ENCODE measurements at places on chromosomes 1 and 21.

GRCh38 chr1:110582378-110582777, 23.8 kb downstream of the KCNA2 start:
- DNase-seq, result no peak

DNA sequence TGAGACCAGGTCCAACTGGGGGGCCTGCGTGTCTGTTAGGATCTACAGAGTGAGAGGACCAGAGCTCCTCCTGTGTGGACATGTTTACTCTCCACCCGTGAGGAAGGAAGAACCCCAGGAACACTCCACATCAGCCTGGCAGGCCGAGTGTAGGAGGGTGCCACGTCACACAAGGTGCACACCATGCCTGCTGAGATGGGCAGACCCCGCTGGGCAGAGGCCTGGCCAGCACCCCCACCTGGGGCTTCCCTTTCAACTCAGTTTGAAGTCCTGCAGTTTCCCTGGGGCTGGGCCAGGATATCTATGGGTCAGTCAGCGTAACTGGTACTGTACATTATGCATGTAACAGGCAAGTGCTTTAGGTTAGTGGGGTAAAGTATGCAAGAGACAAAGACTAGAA, 30.1 kb upstream of the PCBP3 start:
- DNase-seq, result no peak

DNA sequence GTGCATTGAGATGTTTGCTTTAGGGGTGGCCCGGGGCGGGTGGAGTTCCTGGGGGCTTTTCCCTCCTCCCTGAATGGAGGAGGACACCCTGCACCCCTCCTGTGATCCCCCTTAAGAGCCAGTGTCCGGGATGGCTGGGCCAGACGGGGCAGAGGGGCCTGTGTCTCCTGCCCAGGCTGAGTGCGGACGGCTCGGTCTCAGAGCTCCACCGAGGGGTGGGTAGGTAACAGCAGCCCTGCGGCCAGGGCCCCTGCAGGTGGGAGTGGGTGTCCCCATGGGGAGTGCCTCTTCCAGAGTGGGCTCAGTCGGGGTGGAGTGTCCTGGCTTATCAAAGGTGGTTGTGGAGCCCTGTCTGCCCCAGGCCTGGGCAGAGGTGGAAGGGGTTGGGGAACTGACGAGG, 23.1 kb downstream of the TP73 start:
- no peak for DNase-seq

- DNase-seq, result no peak
Measured at GRCh38 chr1:43296207-43296606, 4.6 kb upstream of the TIE1 start.

GRCh38 chr1:78682496-78682895, 32.9 kb downstream of the IFI44 start:
- DNase-seq, result no peak

DNA sequence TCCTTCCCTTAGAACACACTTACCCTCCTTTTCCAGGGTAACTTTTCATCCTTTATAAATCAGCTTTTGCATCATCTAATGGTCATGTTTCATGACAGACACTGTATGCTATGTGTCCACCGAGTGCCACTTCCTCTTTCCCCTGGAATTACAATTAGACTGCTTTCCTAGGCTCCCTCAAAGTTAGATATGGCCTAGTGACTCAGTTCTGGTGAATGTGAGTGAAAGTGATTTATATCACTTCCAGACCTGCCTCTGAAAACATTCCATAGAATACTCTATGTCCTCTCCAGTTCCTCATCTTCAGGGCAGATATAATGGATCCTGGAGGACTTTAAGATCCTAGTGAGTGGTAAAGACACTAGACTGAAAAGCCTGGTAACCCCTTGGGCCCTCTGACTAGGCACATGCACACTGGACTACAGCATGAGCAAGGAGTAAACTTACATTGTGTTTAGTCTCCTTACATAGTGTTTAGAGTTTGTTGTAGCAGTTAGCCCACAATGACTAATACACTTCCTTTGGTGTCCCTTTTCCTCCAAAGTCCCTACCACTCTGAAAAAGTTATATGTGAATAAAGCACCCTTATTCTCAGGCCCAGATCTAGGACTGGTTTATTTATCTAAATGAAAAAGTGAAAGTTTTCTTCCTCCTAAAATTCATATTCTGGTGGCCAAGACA, 59.3 kb downstream of the GPR88 start:
- DNase-seq, result no peak

DNA sequence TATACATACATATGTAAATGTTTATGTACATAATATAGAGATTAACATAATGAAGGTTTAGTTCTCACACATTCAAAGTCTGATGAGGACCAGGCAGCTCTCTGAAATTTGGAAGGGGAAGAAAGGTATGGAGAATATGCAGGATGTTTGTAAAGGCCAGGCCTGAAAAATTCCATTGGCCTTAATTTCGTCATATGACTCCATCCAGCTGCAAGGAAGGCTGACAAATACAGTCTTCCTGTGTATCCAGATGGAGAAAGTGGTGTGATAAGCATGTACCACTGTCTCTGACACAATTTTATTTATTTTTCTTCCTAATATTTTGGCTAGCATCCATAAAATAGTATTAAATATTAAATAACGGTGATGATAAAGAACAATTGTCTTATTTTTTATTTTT, 6.3 kb upstream of the SGIP1 start:
- DNase-seq, result no peak

DNA sequence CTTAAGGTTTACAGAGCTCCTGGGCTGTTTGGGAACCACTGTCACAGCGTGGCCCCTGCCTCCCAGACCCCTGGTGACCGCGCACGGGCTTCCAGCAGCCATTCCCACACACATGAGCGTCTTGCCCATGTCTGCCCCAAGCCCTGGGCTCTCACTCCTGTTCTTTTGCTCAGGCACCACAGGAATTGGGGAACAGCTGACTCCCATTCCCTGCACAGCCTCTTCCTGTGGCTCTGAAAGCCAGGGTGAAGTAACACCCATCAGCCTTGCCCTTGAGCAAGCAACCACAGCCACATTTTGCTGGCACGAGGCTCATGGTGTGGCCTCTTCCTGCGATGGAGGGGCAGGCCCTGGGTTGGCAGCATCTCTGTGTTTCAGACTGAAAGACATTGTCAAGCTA, 14.3 kb upstream of the GPR157 start:
- no peak for DNase-seq

DNA sequence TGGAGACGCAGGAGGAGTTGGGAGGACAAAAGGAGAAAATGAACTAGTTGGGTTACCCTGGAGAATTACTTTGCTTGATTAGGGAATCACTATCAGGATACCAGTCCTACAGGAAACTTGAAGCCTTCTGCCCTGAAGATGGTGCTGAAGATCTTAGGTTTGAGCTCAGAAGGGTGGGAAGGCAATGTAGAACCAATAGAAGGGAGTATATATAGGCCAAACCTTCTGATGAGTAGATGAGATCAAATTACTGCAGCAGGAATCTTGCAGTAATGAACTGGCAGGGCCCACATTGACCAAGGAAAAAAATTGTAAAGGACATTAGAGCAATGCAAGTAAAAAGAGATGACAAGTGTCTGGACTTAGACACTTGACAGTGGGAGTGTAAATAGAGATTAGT, 116.3 kb upstream of the CACYBP start:
- DNase-seq, result peak; percentile 22

- DNase-seq, result no peak
Measured at GRCh38 chr1:5937373-5937857, 54.8 kb downstream of the NPHP4 start.

DNA sequence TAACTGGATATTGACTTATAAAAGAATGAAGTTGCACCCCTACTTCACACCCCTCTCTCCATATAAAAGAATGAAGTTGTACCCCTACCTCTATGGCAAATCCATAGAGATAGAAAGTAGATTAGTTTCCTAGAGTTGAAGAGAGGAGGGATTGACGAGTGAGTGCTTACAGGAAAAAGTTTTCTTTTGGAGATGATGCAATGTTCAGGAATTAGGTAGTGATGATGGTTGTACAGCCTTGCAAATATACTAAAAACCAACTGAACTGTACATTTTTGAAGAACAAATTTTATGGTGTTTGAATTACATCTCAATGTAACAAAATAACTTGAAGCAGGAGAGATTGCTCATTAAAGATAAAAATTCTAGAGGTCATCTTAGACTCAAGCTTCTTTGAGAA, 272.9 kb downstream of the GPR52 start:
- no peak for DNase-seq

All from CD4-positive, alpha-beta T cell treated with Interleukin-17A for 4 hours (primary cell).